ENCODE measurements at places on chromosomes 13 and 19.

DNA sequence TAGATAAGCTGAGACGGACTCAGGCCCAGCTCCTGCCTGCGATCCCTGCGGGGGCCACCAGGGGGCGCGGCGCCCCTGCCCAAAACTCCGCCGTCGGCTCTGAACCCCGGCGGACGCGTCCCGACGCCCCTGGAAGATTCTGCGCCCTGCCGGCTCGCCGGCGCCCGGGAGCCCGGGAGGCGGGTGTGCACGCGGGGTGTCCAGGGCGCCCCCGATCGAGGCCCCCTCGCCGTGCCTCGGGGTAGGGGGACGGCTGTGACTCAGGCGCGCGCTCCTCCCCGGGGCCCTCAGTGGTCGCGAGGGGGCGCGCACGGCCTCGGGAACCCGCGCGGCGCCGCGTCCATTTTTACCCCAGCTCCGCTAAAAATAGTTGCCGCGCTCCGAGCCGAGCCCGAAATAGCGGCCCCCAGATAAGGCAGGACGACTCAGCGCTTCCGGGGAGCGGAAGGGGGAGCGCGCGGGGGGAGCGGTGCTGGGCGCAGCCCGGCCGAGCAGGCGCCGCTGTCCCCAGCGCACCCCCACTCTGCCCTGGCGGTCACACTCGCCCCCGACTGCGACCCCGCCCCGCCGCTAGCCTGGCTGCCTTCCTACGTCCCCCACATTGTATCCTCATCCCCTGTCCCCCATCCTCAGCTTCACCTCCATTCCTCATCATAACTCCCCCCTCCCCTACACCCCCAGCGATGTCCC lies 16.0 kb upstream of the ERCC1 start:
- DNase-seq: peak; percentile 71

- DNase-seq: peak; percentile 71
Measured at GRCh38 chr19:33406521-33407139, 33.1 kb downstream of the CEBPG start.

DNA sequence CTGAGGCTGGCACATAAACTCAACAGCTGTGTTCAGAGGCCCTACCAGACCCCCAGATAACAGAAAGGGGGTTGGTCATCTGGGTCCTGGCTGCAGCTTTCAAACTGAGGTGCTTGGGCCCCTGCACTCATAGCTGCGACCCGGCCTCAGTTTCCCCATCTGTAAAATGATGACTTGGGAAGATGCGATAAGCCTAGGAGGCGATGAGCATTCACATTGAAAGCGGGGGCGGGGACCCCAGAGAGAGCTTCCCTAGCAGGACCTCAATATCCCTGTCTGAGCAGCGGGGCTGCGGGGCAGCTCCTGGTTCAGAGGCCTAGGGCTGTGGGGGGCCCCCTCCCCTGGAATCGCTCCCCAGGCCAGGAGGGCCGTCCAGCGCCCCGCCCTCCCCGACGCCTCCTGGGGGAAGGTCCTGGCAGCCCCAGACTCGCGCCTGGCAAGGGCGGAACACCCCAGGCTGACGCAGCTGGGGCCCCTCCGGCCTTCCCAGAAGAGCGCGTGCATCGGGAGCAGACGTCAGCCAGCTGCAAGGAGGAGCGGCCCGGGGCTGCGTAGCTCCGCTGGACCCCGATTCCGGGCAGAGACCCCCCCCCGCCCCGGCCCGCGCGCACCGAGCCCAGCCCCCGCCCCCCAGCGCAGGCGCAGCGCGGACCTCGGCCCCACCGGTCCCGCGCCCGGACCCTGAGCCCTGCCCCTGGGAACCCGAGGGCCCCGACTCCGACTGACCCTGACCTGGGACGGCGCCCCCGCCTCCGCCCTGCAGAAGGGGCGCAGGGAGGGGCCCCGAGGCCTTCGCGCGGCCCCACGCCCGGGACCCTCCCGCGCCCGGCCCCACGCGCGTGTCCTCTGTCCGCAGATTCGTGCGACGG lies 3.5 kb downstream of the FSTL3 start:
- DNase-seq: no peak

- DNase-seq: no peak
Measured at GRCh38 chr19:3194106-3195087, 8.7 kb downstream of the NCLN start.

GRCh38 chr19:45171211-45171623 lies 6.8 kb downstream of the TRAPPC6A start:
- no peak for DNase-seq

DNA sequence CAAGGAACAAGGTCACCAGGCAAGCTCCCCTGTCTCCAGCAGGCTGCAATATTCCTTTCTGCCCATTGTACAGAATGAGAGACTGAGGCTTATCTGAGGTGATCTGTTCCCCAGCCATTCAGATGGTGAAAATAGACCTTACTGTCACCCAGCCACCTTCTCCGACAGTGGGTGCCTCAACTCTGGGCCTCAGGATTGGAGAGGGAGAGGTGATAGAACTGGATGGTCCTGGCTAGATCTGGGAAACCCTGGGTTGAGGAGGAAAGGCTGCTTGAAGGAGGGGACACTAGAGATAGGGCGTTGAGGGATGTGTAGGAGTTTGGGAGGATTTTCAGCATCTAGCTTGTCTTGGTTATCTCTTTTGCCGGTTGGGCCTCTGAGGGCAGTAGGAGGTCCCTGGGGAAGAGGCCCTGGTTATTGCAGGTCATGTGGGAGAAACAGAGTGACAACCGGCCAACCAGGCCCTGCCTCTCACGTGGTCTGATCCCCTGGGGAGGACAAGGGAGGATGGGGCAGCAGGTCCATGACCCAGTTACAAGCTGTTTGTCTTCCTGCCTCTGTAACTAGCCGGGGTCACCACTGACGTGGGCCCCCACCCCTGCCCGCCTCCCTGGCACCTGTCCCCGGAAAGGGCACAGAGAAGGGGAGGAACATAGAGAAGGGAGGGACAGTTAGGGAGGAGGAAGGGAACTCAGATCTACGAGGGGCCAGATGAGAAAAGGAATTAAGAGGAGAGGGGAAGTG lies 8.2 kb downstream of the NFIC start:
- no peak for DNase-seq

DNA sequence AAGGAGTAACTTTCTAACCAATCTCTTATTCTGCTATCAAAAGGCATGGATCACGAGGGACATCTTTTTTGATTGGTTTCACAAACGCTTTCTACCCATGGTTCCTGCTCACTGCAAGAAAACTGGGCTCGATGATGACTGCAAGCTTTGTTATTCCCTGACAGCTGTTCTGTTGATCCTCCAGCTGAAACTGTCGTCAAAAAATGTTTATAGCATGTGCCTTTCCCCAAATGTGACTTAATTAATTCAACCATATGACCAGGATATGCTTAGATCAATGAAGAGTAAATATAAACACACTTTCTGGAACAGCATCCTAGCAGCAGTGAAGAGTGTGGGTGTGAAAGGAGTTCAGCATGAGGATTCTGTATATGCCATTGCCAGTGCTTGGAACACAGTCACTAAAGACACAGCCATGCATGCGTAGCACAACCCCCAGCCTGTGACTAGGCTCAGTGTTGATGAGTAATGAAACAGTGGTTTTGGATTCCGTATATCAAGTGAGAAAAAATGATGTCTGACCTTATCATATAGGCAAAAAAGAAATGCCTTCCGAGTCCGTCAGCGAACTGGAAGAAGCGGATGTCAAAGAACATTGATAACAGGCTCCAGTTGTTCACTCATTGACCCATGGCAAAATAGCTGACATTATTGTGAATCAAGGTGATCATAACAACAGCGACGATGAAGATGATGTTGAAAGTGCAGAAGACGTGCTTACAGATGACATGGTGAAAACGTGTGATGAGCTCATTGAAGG lies 347.4 kb downstream of the FGF9 start:
- no peak for DNase-seq

- no peak for DNase-seq
Measured at GRCh38 chr13:97659602-97660001, 225.6 kb downstream of the RAP2A start.

- no peak for DNase-seq
Measured at GRCh38 chr19:10789866-10790265, 46.1 kb downstream of the TMED1 start.

DNA sequence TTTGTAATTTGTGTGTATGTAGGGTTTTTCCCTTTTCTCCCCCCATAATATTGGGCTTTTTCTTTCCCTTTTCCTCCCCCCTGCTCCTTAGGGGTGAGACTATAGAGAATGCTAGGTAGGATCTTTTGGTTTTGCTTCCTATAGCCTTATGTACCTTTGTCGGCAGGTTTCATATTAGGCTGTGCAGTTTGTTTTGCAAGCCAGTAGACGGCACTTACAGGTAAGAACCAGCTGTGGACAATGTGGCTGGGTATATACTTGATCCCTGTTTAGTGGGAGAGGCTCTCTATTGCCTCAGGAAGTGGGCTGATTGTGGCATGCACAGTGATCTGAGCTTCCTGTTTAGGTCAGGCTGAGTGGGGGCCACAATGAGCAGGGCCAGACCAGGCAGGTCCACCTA lies 359.2 kb upstream of the OBI1 start:
- DNase-seq: no peak

GRCh38 chr19:34662919-34663318 lies 14.0 kb downstream of the SCGB2B2 start:
- DNase-seq: no peak

- DNase-seq: no peak
Measured at GRCh38 chr19:6220385-6221191, 59.2 kb downstream of the MLLT1 start.

DNA sequence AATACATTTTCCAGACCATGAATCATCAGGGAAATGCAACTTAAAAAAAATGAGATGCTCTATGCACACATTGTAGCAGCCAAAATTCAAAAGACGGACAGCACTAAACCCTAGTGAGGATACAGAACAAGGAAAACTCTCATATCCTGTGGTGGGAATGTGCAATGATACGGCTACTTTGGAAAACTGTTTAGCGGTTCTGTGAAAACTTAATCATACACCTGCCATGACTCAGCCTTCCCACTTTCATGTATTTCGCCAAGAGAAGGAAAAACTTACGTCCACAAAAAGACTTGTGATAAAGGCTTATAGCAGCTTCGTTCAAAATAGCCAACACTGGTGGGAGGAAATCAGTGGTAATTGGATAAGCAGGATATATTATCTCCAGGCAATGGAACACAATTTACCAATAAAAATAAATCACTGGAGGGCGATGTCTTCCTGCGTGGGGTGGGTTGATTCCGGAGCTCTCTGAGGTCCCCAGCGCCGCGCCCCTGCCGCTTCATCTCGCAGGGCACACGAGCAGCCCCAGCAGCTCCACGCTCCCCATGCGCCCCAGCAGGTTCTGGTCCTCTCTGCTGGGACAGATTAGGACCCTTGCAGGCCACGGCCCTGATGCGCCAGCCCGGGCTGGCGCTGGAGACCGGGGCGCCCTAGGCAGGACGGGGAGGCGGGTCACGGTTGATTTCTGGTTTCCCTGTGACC lies 97.2 kb upstream of the ARHGEF7 start:
- no peak for DNase-seq

DNA sequence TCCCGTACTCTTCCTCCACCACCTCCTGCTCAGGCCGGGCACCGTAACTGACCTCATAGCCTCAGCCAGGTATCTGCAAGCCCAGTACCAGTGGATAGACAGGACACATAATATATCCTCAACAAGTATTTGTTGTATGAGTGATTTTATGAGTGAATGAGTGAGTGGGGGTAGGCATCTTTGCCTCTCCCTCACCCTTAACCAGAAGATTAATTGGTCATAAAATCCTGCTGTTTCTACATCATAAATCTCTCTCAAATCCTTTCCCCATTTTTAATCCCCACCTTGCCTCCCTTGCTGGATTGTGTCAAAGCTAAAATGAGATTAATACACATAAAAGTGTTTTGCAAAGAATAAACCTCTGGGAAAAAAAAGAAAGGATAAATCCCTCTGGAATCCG lies 44.4 kb upstream of the HMGB1 start:
- no peak for DNase-seq

GRCh38 chr19:16586477-16586871 lies 14.3 kb upstream of the SLC35E1 start:
- no peak for DNase-seq

DNA sequence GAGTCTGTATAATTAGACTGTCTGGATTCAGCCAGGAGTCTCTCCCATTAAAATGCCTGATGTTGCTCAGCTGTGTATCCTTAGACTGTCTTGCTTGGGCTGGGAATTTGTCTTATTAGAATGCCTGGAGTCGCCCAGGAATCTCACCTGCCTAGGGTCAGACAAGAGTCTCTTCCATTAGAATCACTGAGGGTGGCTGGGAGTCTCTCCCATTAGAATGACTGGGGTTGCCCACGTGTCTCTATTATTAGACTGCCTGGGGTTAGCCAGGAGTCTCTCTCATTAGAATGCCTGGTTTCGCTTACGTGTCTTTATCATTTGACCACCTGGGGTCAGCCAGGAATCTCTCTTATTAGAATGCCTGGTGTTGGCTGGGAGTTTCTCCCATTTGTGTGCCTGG lies 1450.0 kb downstream of the UQCRFS1 start:
- no peak for DNase-seq

- no peak for DNase-seq
Measured at GRCh38 chr13:110817143-110817542, 97.7 kb downstream of the ANKRD10 start.

DNA sequence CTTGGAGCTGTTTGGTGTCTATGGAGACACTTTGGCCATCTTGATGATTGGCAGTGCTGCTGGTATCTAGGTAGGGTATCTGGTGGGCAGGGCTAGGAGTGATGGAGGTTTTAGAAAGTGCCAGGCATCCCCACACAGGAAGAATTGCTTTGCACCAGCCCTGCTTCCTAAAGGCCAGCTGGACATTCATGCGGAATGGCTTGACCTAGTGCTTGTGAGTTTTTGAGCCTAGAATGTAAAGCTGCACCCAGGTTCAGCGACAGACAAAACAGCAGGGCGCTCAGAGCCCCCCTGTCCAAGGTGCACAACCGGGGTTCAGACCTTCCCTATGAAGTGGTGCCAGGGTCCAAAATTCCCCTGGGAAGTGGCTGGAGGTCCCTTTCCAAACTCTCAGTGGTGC lies 93.1 kb downstream of the ING1 start:
- DNase-seq: no peak

DNA sequence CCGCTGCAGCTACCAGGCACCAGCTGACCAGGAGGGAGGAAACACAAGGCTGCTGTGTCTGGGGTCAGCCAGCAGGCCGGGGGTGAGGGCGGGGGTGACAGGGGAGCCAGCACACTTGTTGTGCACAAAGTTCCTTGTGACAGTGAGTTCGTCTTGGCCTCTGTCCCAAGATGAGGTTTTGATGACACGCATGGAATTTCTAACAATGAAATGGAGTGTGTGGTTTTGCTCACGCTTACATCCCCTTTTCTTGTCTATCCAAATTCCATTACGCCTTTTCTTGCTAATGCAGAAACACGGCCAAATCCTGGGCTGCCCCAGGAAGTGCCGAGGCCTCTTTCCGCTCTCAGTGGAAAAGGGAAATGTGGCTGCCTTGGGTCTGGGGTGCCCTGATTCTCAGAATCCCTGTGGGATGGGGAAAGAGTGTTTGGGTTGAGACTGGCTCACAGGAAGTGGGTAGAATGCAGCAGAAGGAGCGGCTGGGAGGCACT lies 73.8 kb downstream of the GADD45B start:
- no peak for DNase-seq

All from activated T-helper 1 cell treated with anti-CD3 and anti-CD28 coated beads, Interleukin-2, amount 50 U/mL, for 16 hours (primary cell).